ENCODE measurements at places on chromosomes 16 and 17.

DNA sequence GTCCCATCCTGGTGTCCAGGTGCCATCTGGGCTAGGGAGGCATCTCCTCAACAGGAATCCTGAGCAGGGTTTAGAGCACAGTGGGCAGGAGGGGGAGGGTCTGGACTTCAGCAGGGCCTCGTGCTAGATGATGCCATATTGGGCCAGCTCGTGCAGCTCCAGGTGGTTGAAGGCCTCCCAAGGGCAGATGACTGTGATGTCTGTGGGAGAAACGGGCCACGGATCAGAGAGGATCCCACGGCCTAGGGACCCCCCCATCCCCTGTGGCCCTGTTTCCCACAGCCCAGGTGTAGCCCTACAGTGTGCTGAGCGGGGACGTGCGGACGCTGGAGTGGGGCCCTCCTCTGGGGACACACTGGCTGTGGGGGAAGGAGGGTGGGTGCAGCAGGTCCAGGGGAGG, 5.4 kb downstream of the PDE6G start:
- DNase-seq, result no peak

GRCh38 chr16:31221357-31222160, 4.6 kb upstream of the PYDC1 start:
- DNase-seq, result no peak

DNA sequence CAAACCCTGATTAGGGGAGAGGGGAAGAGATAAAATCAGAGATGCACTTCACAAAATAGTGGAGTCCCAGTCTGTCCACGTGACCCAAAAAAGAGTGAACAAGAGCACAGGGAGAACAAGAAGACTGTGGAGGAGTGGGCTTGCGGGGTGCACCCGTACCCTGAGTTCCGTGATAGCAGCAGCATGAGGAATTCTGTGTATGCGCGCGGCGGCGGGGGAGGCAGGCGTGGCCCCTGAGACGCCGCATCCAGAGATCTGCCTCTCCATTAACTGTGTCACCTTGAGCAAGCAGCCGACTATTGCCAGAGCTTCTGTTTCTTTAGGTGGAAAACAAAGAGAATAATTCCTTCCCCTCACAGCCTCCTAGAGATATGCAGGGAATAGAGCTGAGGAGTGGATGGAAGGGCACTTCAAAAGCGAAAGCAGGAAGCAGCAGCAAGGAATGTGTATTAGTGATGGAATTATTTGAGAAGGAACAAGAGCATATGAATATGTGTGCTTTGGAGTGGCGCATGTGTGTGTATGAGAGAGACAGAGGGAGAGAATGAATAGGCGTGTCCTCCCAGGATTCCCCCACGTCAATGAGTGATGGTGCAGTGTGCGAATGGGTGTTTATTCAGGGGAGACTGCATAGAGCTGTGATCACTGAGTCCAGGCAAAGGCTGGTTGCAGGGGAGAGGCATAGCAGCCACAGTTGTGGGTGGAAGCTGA, 10.4 kb upstream of the SOX9 start:
- DNase-seq, result no peak

DNA sequence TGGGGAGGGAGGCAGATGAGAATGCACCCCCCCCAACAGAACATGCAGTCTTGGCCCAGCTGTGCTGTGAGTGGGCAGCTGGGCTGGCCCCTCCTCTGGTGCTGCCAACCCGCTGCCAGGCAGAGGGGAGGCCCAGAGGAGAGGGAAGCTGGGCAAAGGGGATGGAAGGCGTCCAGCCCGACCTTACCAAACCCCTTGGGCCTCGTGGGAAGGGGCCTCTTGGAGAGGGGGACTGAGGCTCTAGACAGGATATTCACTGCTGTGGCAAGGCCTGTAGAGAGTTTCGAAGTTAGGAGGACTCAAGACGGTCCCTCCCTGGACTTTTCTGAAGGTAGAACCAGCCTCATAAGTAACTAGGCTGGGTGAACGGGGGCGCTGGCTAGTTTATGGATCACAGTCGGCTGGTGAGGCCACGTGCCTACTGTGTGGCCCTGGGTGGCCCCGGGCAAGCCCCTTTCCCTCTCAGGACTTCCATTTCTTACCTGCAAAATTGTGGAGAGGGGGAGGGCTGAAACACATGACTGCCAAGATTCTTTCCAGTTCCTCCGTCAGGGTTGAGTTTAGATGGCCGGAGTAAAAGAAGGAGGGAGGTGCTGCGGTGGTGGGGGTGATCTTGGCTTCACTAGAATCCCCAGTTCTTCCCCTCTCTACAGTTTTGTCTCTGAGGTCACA, 857 bp upstream of the STAT5A start:
- no peak for DNase-seq

DNA sequence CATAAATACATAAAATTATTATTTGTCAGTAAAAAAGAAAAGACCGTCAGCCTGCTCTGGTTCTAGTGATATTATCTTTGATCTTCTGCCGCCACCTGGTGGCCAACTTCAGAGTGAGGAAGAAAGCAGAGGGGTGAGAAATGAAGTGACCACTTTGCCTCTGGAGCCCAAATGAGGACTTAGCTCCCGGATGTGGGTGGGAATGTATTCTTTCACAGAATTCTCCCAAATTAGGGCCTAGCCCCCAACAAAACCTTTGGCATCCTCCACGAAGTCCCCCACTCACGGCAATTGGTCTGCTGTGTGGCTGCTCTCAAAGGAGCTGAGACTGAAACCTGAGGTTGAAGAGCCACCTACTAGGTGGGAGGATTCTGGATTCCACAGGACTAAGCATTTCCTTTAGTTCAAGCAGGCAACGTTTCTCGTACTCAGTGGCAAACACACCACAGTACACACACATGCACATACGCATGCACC, 4.9 kb upstream of the ZNF267 start:
- DNase-seq, result no peak

GRCh38 chr17:45143767-45144198, 4.5 kb upstream of the HEXIM1 start:
- no peak for DNase-seq

DNA sequence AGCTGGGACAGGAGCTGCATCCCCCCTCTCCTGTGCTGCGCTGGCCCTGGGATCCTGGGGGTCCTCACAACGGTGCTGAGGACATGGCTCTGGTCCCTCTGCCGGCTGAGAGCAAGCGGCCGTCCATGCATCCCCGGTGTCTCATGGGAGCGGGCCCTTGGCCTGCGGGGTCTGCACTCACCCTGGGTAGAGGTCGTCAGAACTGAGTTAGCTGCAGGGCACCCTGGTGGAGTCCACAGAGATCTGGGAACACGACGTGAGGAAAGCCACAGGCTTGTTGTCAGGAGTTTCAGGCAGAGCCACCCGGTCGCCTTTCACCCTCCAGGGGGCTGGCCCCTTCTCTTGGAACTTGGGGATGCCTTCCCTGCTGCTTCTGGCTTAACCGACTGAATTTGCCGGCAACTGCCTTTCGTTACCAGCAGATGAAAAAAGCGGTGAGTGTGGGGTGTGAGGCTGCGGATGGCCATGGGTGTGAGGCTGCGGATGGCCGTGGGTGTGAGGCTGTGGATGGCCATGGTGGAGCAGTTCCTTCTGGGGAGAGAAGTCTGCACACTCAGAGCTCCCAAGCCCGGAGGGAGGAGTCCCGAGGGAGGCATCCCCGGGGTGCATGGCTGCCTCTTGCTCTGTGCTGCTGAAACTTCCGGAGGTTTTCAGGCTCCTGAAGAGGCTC, 81.7 kb downstream of the LMF1 start:
- DNase-seq, result no peak

DNA sequence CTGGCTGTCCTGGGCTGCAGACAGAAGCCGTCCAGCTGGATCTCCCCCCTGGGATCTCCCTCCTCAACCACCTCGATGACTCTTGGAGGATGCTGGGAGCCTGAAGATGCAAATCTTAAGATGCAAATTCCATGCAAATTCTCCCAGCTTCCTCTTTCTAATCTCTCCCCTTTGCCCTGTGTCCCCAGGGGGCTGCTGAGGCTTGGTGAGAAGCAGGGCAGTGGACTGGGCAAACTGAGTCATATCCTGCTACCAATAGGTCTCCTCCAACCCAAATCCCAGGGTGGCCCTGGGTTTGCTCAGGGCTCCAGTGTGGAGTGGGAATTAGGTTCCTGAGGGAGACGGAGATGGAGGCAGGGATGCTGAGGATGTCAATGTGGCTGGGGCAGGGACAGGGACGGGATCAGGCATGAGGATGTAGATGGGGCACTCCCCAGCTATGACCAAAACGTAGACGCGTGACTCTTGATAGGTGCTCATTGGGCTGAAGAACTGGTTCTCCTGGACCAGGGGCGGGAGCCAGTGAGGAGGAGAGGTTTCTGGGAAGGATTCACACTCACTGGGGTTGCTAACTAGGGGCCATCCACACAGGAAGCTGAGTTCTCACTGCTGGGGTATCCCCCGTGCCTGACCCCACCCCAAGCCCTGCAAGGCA, 3.6 kb upstream of the ALOX12B start:
- no peak for DNase-seq

DNA sequence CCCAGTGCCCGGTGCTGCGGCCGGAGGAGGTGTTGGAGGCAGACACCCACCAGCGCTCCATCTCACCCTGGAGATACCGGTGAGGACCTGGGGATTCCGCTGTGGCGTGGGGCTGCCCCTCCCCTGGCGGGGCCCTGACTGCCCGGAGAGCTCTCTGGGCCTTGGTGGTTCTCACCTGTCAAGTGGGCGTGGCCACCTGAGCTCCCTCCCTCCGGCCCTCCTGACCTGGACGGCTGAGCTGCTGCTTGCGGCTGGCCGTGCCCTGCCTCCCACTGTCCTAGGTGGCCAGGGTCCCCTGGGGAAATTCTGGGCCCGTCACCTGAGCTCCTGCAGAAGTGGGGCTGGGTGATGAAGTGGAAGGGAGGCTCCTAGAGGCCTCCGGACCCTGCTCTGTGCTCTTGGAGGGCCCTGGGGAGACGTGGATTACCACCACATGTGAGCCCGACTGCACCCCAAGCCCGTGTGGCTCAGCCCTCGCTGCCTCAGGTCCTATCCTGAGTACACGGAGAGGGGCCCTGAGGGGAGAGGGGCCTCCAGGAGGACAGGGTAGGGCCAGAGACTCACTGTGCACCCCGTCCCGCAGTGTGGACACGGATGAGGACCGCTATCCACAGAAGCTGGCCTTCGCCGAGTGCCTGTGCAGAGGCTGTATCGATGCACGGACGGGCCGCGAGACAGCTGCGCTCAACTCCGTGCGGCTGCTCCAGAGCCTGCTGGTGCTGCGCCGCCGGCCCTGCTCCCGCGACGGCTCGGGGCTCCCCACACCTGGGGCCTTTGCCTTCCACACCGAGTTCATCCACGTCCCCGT, 1.1 kb downstream of the IL17C start:
- DNase-seq, result no peak

- DNase-seq, result no peak
These were observed 105.9 kb upstream of the FAM20A start for GRCh38 chr17:68707031-68707430.

GRCh38 chr17:75273977-75274708, 3.1 kb upstream of the MIF4GD start:
- no peak for DNase-seq

DNA sequence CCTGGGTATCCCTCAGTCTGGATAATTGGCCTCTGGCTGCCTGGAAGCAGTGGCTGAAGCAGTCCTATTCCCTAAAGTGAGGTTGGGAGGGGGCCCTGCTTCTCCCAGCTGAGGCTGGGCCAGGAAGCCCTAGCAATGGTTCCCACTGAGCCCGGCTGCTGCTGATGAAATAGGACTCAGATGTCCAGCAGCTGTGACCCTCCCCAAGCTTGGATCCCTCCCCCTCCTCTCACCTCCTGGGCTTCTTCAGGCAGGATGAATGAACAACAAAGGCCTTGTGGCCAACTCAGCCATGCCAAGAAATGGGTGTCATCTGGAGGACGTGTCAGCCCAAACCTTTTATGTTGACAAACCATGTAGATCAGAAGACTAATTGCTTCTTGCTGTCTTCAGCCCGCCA, 42.0 kb downstream of the AXIN2 start:
- DNase-seq, result no peak

DNA sequence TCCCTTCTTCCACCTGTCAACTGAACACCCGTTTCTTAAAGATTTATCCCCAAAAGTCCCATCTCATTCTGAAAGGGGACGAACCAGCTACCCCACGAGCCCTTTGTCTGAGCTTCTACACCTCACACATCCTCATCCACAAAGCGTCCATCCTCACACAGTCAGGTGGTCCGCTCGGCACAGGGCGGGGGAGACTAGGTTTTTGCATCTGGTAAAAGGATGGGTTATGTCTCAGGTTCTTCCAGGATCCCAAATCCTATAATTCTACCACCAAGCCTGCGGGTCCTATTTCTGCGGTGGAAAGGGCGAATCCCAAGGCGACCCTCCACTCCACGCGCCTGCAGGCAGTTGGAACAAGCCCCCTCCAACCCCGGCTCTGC, 458 bp downstream of the GFOD2 start:
- no peak for DNase-seq

GRCh38 chr16:55832773-55833691, at the start of gene CES1:
Gene CES1, minus strand, starts transcription at chr16:55833096. Its CDS starts 41 bp downstream, at chr16:55833055.
- DNase-seq, result no peak

DNA sequence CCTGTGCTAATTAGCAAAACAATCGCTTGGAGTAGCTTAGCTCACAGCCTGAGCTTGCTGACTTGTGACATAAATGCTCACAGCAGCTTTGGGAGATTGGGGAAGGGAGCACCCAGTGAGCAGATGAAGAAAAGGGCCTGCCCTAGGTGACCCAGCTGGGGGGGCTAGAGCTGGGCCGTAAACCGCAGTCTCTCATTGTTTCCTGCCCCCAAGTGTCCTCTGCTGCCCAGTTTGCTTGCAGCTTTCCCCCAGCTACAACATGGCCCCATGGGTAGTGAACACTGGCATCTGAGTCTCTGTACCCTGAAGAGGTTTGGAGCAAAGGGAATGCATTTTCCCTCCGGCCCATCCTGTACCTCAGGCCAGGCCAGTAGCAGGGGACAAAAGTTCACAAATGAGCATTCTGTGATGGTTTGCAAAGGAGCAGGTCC, 349.4 kb downstream of the SLC39A11 start:
- DNase-seq, result no peak

- peak; percentile 64 for DNase-seq
These were observed 191.0 kb downstream of the SPECC1 start for GRCh38 chr17:20200016-20200795.

DNA sequence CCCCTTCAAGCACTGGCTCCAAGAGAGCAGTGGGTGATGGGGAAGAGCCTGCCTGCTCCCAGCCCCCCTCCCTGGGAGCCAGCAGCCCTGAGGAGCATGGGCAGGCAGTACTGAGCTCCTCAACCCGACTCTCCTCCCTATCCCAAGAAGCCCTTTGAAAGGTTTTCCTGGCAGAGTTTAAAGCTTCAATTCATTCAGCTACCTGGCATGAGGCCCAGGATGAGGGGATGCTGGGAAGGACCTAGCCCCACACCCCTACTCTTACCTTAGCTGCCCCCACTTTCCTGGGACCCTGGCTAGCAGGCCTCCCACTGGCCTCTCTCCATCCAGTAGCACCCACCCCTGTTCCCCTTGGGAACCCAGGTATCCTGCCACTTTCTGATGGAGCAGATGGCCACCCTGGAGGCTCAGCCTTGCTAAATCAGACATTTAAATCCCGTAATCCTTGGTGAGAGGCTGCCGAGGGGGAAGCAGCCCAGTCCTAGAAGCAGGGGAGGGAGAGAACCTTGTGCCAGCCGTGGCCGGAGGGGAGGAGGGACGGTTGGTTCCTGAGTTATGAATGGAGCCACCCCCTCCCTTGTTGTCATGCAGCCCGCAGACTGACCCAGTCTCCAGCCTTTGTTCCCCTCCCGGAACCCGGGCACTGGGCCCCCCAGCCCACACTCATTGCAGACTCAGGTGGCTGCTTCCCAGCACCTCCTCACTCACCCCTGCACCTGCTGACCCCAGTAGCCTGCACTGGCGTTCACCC, 17.1 kb downstream of the ATP1B2 start:
- DNase-seq, result no peak

Measured in retinal pigment epithelial cell (primary cell).